ENCODE measurements at places on chromosomes 13 and 19.

GRCh38 chr19:29881386-29881785 is 60.7 kb upstream of the URI1 start:
- DNase-seq, result no peak

DNA sequence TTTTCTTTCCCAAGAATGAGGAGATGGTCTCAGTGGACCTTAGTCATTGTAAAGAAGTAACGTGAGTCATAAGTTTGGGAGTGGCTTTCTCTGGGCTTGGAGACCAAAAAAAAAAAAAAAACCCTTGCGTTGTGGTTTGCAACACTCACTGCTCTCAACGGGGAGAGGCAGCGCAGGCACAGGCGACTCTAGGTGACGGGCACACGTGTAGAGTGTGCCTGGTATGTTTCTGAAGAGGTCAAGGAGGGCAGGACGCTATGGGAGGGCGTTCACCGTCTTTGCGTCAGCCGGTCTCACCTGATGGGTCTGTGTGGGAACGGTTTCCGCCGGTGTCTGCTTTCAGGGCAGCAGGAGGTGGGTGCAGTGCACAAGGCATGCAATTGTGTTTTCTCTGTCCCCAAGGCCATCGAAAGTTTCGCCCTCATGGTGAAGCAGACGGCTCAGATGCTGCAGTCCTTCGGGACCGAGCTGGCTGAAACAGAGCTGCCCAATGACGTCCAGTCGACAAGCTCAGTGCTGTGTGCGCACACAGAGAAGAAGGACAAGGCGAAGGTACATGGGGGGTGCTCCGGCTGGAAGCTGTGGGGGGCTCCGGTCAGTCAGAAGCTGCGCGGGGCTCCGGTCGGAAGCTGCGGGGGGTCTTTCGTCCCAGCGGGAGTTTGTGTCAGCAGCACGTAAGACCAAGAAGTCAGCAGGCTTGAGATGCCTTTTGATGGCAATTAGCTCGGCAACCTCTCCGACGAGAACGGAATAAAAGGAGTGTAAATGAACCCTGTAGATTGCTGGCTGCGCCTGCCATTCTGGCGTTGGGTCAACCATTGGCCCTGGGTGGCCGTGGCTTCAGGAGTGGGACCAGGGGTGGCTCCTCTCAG is 40.8 kb upstream of the F7 start:
- DNase-seq, result no peak

- DNase-seq, result no peak
Observed at GRCh38 chr13:110921695-110922094, 6.8 kb upstream of the ANKRD10 start.

- DNase-seq, result no peak
Observed at GRCh38 chr13:101384929-101385328, 31.4 kb downstream of the NALCN start.

- peak; percentile 55 for DNase-seq
Observed at GRCh38 chr19:661427-662196, 1.4 kb downstream of the RNF126 start.

GRCh38 chr19:16862826-16863415 is 25.9 kb upstream of the F2RL3 start:
- no peak for DNase-seq

GRCh38 chr19:17205237-17206140 is 9.7 kb upstream of the USE1 start:
- peak; percentile 39 for DNase-seq

GRCh38 chr13:78460176-78460575 is 143.2 kb downstream of the POU4F1 start:
- no peak for DNase-seq

- DNase-seq, result no peak
Observed at GRCh38 chr13:113421673-113422270, 31.5 kb downstream of the ADPRHL1 start.

DNA sequence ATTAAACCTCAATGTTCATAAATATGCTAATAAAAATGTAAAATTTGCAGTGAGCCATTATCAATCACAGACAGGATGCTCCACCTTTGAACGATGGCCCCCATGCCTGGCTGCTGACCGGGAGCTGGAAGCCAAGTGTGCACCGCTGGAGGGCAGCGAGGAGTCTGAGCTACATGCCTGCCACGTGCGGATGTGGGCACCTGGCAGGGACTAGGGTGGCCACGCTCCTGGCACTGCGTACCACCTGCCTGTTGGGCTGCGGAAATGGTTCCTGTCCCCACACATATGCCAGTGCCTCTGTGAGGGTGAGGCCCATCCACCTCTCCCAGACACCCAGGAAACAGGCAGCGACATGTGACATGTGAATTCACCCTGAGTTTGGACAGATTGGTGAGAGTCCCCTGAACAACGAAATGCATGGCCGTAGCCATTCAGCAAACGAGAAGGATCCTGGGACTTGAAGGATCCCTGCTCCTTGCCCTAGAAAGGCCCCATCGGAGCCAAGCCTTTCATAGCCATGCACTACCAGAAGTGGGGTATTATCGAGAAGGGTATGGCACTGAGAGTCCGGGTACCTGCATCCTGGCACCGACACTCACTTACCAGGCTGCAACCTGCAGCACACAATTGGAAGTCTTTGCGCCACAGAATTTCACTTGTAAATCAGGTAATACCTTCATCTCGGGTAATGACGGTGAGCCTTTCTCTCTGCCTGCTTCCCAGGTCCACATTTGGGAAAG is 35.8 kb downstream of the TSHZ3 start:
- DNase-seq, result no peak

GRCh38 chr13:60080850-60081249 is 82.9 kb downstream of the DIAPH3 start:
- DNase-seq, result no peak

DNA sequence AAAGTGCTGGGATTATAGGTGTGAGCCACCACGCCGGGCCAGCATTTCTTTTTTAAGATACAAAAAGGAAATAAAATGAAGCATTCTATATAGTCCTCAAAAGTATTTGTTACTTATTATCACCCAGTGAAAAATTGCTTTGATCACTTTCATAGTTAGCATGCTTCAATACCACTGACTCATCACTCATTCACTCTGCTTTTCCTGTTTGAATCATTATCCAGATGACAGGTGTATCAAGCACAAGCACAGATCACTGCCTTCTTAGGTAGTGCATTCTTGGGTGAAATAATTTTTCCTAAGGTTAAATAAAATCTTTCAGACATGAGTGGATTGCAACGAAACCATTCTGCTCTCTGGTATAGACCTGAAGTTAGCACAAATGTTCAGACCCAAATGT is 35.8 kb upstream of the SPART start:
- no peak for DNase-seq

- DNase-seq, result no peak
Observed at GRCh38 chr19:12871681-12872080, 9.6 kb downstream of the DNASE2 start.

DNA sequence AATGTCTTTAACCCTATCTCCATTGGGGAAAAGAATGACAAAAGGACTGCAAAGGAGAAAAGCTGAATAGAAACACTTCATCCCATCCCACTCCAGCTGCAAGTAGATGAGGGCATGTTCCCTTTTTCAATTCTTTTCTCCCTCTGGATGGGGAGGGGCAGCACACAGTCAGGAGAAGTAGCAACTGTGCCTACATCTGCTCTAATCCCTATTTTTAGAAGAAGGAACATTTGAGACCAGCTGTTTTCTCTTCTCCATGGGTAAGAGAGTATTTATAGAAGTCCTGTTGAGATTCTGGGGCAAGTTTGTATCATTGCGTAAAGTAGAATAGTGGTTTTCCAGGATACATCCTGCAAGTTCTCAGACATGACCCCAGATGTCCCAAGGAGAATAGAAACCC is 9.3 kb upstream of the GTF3A start:
- DNase-seq, result no peak

DNA sequence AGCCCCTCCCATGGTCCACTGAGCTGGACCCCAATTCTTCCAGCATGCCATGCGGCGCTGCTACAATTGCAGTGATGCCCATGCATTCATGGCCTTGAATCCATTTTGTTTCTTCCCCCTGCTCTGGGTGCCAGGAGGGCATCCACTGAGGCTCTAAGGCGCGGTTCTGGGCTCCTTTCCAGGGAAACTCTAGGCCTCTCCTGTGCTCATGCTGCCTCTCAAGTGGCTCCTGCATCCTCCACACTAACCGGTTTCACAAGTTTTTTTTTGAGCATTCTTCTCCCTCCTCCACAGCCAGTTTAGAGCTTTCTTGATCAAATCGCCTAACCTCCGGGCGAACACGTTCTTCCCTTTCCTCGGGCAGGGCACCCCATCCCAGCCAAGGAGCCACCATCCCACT is 69.1 kb upstream of the FLT1 start:
- DNase-seq, result no peak

DNA sequence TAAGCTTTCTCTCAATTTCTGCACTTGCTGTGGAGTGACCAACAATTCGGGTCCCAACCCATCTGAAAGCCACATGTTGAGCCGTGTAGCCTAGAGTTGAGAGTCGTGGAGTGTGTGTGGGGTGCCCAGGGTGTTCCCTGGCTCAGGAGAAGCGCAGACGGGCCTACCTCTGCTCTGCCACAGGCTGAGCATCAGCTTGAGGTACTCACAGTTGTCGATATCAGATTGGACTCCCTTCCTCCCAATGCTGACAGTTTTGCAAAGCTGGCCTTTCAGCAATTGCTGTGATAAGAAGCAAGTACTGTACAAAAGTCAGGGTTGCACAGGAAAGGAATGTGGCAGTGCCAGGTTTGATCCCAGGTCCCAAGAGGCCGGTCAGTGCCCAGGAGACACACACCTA is 133.4 kb upstream of the SPACA7 start:
- no peak for DNase-seq

- DNase-seq, result no peak
Observed at GRCh38 chr13:113804703-113805430, 45.8 kb downstream of the TMEM255B start.

DNA sequence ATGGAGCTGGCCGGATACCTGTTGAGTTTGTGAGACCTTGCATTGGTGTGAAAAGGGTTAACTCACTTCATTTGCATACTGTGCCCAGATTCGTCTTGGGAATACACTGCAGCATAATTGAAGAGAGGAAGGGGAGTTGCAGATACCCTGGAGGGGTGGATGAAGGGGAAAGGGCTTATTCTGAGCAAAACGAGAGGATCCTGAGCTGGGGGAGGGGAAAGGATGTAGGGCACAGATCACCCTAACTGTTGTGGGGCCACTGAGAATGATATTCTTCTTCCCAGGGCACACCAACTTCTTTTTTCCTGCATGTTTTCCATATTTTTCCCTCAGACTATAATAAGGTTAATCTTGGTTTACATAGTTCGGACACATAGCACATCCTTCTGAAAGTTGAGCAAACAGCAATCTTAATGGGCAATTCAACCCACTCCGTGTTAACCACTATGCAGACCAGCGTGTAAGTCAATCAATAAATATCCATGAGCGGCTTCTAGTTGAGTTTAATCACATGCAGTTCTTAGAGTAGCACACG is 11.7 kb upstream of the PTPRS start:
- DNase-seq, result no peak

GRCh38 chr13:44837250-44837649 is 152.0 kb downstream of the NUFIP1 start:
- DNase-seq, result no peak

GRCh38 chr13:74210693-74211393 is 76.6 kb upstream of the KLF12 start:
- DNase-seq, result no peak

DNA sequence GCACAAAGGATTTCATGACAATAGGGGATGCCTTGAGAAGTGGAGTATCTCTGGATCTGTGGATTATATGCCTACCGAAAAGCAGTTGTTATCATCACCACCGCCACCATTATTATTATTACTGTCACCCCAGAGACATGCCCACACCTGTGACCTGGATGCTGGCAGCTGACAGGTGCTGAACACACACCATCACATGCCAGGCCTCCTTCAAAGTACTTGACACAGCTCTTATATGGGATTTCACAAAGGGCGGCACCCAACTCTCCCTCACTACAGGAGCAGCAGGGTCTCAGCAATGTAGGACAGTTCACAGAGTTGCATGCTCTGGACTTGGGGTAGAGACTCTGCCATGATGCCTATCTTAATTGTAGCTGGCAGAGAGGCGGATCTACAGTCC is 5.6 kb upstream of the GPR42 start:
- DNase-seq, result no peak

- DNase-seq, result no peak
Observed at GRCh38 chr13:72565893-72566292, 161.5 kb downstream of the MZT1 start.

GRCh38 chr13:113579686-113580085 is 4.9 kb upstream of the TFDP1 start:
- DNase-seq, result no peak

DNA sequence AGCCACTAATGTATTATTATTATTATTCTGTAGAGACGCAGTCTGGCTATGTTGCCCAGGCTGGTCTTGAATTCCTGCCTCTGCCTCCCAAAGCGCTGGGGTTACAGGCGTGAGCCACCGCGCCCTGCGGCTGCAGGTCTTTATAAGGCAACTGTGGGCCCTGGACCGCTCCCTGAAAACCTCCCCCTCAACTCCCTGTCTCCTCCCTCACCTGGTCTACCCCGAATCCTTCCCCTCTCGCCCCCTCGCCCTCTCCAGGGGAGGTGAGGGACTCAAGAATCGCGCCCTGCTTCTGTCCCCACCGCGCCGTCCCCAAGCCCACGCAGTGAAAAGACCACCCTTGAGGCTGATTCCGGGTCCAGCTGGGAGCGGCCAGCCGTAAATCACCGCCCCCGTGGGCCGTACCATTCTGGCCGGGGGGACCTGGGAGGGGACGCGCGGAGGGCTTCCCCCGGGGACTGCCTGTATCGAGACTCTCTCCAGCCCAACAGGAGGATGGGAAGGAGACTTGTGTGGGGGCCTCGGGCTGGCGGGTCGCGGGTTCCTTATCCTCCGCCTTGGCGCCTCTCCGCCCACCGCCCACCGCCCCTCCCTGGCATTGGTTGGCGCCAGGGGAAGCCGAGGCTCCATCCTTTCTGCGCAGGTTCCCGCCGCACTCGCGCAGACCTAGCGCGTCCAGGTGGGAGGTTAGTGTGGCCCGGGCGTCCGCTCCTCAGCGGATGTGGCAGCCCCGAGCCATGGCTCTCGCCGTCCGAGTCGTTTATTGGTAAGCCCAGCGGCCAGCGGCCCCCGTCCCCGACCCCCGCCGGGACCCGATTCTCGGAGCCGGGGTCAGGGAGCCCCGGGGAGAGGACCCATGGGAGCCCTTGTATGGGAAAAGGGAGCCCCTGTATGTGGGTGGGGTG is at the start of gene SELENOW:
Gene SELENOW, plus strand, starts transcription at position 655 of the 905 bp plus-strand sequence. Its CDS starts 83 bp downstream, at position 738.
- DNase-seq, result peak; percentile 68

All from activated T-cell treated with anti-CD3 and anti-CD28 coated beads for 24 hours (primary cell).